ENCODE measurements at places on chromosomes 5 and 9.

DNA sequence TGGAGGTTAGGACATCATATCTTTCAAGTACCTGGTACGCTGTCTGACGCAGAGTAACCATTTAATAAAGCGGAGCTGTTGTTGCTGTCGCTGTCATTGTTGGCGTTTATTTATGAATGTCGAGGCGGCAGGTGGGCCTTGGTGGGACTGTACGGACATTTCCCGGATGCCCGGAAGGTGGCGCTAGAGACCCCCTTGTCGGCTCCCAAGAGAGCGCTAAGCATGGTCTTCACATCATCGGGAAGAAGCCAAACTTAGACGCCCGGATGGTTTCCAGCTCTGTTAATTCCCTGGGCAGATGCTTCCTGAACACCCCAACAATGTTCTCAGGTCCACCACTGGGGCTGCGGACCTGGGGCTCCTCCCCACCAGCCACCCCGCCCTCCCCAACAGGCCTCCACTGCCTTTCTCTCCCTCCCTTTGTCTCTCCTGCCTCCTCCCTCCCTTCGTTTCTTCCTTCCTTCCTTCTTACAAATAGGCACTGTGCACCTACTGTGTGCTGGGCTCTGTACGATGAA is 54.1 kb downstream of the DUSP1 start:
- peak; percentile 58 for DNase-seq

DNA sequence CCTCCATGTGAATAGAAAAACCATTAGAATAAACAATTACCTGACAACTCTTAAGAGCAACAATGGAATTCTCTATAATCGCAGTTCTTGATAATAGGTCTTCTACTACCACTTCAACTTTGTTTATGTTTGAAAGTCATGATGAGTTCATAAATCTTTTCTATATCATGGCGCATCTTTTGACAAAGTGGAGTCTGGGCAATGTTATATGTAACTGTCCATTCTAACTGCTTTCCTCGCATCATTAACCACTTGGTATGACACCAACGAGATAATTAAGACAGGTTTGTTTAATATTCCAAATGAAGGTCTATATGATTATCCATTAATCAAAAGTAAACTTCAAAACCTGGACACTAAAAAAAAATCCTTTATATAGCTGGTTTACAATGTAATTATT is 272.0 kb downstream of the DENND1A start:
- DNase-seq = no peak

DNA sequence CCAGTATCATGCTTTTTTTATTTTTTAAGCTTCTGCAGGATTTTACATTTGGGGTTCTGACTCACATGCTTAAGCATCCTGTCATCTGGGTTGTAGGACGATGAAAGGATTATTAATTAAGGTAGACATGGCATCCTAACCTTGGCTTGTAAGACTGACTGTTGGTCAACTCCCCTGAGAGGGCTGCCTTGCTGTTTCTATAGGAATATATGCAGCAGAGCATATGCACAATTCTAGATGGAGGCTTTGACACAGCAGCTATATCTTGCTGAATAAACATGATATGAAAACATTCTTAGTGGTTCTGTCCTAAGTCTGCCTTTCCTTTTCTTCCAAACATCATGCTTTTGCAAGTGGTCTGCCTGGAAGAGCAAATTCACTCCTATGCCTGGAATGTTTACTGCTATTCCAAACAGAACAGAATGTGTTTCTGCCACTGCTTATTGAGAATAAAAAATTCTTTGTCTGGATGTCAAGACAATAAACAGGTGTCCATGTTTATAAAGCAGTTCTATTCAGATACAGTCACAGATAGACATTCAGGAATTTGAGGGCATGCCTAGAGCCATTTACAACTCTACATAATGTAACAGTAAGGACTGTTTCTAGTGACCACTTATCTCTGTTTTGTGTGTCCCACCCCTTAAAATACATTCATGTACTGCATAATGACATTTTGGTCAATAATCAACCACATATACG is 166.2 kb upstream of the PPP2R2B start:
- no peak for DNase-seq

DNA sequence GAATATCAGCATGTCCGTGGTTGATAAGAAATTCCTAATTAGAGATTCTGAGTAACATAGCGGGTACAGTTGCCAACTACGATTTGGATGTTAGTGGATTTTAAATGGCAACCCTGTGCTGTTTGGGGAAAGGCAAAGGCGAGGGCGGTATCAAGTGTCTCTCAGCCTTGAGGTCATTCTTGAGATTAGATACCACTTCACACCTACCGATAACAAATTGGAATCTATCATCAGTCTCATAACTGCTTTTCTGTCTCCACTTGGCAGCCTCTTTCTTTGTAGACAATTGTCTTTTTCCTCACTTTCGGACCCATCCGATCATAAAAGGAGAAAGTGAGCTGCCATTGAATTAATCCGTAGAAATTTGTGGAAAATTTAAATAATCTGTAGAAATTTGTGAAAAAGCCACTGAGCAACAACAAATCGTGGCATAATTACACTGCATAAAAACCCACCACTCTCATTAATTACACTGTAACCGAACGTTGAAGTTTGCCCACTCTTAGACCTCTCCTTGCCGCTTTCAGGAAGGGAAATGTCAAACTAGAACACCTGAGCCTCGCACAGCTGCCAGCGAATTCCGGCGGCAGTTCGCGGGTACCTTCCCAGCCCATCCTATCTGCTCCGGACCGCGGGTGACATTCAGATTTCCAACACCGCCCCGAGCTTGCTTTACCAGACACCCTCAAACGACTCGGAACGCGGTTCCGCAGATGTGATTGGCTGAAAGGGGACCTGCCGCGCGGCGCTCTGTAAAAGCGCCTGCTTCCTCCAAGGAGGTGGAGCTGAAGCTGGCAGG is 849 bp upstream of the RGMB start:
- DNase-seq = peak; percentile 32

DNA sequence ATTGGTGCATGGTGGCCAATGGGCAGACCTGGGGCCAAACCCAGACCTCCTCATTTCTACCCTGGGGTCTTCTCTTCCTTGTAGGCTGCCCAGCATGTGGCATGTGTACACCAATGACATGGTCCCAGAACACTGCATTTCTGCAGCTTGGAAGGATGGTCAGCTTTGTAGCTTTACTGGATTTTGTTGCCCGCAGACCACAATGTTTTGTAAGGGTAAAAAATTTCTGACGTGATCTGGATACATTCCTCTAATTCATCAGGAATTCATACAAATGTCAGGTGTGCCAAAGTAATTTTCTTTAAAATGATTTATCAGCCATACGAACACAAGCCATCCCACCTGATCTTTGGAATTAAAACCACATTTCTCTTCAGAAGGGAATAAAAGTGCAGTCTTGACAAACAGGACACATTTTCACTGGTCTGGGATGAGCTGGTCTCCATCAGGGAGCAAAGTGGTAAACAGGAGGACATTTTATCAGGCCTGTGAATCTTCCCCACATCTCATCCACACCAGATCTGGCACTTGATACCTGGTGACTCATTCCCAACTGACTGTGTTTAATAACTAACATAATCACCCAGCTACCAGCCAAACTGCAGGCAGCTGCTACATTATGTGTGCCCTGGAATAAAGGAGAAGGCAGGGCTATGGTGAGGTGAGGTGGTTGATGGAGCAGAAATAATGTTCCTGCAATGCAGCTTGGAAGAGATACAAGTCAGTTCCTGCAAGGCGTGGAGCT is 103.9 kb downstream of the SPOCK1 start:
- DNase-seq = no peak
